KBM-7 (cell line): ENCODE measurements at places on chromosomes 3 and 15.
A peak's percentile ranks its signal among the peaks of the same experiment; 100 is the strongest.

DNA sequence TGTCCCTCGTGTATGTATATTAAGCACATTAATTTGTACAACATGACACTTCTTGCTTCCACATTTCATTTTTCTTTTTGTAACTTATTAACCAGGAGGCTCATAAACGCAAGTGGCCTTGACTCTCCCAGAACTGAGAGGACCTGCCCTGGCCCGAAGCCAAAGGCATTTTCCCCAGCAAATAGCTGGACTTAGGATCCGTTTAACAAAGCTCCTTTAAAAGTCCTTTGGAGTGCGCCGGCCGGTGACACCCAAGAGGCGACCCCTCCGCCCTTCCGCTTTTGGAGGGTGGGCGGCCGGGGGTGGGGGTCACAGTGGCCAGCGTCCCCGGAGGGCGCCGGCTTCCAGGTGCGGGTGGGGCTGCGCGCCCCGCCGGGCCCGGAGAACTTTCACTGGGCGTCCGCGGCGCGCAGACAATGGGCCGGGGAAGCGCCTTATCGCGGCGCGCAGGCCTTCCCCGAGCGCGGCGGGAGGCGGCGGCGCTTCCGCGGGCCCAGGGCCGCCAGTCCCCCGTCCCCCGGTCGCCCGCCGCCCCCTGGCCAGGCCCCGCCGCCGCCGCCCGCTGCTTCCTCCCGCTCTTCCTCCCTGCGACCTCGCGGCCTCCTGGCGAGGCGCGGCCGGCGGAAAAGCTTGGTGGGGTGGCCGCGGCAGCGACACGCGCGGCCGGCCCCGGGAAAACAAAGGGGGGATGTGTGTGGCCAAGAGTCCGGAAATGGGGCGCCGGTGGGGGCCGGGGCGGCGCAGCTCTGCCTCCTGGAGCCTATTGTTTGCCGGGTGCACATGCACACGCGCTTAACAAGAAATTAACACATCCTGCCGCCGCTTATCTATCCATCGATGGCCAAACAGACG is 613.4 kb downstream of the MCTP2 start:
- peak; percentile 70 for DNase-seq

GRCh38 chr15:22735781-22736180 is 50.7 kb upstream of the NIPA1 start:
- DNase-seq, result no peak

- DNase-seq, result no peak
These were observed 119.8 kb upstream of the TLE3 start for GRCh38 chr15:70217226-70218160.

GRCh38 chr3:59886790-59887189 is 837.0 kb upstream of the CFAP20DC start:
- DNase-seq, result no peak

GRCh38 chr15:89999676-90000185 is 1.4 kb upstream of the ZNF710 start:
- DNase-seq, result no peak

DNA sequence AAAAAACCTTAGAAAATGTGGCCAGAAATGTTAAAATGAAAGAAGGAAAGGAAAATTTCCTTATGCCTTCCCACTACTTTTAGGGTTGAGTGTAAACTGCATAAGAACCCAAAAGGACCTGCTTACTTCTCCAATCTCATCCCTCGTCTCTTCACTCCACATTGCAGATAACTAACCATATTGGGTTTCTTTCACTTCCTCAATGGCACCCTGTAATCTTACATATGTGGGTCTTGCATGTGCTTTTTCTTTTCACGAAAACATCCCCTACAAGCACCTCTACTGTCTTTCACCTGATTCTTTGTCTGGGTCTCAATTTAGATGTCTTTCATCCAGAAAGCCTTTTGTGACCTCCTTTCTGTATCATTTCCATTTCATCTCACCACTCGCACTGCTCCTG is 23.1 kb downstream of the EOMES start:
- DNase-seq, result no peak
